ENCODE measurements at places on chromosomes 2 and 18. TPM values are rescaled to one million over a fixed set of nuclear protein-coding genes. Genes with fewer than 3 reads are reported as not detected.

The TMEM198 gene
- 0.97 TPM for polyA plus RNA-seq

The ACTR1B gene
- 5.9 TPM for polyA plus RNA-seq

The SCYGR5 gene
- polyA plus RNA-seq = not detected

The SEPTIN10 gene
- 3.2 TPM for polyA plus RNA-seq

The ALPP gene
- not detected for polyA plus RNA-seq

The SERPINB11 gene
- not detected for polyA plus RNA-seq

The ANKRD30BL gene
- polyA plus RNA-seq = 0.35 TPM

The GAL3ST2 gene
- not detected for polyA plus RNA-seq

The SCN7A gene
- 0.34 TPM for polyA plus RNA-seq

The SLC39A10 gene
- 159 TPM for polyA plus RNA-seq

The KIAA2012 gene
- 0.13 TPM for polyA plus RNA-seq

The HRH4 gene
- not detected for polyA plus RNA-seq

The RMDN2 gene
- polyA plus RNA-seq = 13.4 TPM

The UGT1A10 gene
- not detected for polyA plus RNA-seq

The EDAR gene
- not detected for polyA plus RNA-seq

The CYTIP gene
- not detected for polyA plus RNA-seq

The LYPD1 gene
- 1.6 TPM for polyA plus RNA-seq

The SP140 gene
- not detected for polyA plus RNA-seq

The FLACC1 gene
- 1.1 TPM for polyA plus RNA-seq

The ZNF385B gene
- polyA plus RNA-seq = 25.8 TPM

The IWS1 gene
- polyA plus RNA-seq = 35.4 TPM

The SNED1 gene
- 0.66 TPM for polyA plus RNA-seq

The ZSWIM2 gene
- not detected for polyA plus RNA-seq
